ENCODE measurements at places on chromosomes 5 and 9.

- DNase-seq = no peak
Measured at GRCh38 chr9:785997-786396, 55.5 kb upstream of the DMRT1 start.

DNA sequence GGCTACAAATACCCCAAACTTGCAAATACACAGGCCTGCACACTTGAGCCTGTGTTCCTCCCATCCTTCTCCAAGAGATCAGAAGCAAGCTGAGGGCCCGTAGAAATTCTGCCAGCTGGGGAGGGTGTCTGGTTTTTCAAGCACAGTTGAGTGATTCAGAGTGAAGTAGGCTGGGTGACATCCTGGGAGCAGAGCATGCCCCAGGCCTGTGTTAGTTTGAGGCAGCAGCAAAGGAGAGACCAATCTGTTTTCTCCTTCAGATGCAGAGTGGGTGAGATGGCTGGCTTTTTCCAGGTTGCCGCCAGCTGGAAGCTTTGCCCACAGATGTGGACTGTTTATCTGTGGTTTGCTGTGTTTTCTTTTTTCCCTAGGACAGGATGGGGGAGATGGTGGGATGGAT lies 63.1 kb downstream of the RCL1 start:
- no peak for DNase-seq

DNA sequence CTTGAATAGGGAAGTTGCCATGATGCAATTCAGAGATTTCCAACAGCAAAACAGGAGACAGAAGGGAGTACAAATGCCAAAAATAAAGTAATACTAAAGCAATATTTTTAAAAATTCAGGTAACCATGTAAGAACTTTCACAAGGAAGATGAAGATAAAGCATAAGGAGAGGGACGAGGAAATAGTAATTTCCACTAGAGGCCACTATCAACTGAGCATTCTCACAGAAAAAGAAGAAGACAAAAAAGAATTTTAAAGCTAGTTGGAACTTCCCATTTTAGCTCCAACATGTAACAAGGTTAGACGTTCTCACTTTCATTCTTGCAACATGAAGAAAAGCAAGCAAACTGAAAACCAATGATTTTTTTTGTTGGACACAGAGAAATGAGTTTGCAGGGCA lies 779.9 kb upstream of the CDH6 start:
- DNase-seq = no peak

DNA sequence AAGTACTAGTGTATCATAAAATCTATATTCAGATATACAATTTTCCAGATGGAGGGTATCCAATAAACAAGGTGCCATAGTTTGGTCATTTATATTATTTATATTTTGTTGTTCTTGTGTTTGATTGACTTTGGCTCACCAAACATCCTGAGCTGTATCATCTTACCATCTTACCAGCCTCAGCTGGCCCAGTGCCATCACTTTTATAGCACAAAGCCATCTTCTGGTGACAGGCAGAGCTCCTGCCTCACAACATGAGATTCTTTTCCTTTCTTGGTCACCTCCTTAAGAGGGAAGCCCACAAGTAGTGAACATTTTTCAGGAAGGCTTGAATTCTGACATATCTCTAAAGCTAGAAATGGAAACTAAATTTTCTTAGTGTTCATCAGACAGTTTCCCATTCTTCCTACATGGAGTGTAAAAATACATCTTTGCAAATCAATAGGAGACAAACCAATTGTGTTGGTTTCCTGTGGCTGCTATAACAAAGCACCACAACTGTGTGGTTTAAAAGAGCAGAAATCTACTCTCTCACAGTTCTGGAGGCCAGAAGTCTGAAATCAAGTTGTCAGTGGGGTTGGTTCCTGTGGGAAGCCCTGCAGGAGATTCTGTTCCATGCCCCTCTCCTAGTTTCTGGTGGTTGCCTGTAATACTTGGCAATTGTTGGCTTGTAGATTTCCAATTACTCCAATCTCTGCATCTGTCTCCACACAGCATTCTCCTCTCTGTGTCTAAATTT lies 341.8 kb downstream of the MAN2A1 start:
- DNase-seq = no peak

DNA sequence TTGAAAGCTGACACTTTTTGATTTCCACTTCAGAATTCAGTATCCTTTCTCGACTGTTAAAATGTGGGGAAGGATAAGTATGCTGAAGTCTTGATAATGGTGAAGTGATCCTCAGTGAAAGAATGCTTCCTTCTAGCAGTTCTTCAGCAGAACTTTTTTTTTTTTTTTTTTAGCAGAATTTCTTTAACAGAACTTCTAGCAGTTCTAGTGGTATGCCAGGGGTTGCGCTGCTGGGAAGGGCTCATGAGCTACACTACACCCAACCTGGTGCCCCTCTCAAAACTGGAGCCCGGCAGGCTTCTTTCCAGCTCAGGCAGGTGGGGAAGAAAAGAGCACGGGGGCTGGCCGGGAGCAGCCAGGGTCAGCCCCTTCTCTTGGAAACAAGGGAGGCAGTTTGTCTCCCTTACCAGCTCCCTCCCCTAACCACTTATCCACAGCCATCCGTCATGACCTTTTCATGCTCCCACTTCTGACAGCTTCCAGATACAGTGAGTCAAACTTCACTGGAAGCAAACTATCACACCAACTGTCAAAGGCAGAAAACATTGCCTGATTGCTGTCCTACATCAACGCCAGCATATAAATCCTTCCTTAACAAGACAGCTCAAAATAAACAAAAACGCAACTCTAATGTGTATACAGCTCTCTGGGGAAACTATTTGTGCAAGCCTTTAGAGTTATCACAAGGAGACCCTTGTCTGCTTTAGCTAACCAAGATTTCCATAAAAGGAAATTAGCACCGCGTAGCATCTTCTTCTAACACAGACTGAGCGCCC lies 211.5 kb downstream of the GAPVD1 start:
- no peak for DNase-seq

DNA sequence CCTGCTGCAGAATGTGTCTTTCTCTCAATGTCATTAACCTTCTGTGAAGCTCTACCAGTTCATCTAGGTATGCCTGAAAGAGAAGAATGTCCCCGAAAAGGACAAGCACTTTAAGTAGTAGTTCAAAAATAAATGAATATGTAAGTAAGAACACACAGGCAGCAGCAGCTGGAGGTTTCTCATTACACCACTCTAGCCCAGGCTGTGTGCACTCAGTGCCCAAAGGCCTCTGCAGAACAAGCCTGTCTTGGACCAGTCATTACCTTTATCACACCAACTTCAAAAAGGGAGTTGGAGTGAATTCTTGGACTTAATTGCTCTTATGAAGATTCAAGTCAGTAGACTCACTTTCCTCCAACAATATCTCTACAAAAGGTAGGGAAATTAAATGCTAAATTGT lies 268.8 kb downstream of the MLLT3 start:
- DNase-seq = no peak

GRCh38 chr9:90023861-90024260 lies 419.0 kb downstream of the GADD45G start:
- DNase-seq = no peak

- DNase-seq = no peak
Measured at GRCh38 chr5:82445726-82446335, 167.7 kb upstream of the RPS23 start.

DNA sequence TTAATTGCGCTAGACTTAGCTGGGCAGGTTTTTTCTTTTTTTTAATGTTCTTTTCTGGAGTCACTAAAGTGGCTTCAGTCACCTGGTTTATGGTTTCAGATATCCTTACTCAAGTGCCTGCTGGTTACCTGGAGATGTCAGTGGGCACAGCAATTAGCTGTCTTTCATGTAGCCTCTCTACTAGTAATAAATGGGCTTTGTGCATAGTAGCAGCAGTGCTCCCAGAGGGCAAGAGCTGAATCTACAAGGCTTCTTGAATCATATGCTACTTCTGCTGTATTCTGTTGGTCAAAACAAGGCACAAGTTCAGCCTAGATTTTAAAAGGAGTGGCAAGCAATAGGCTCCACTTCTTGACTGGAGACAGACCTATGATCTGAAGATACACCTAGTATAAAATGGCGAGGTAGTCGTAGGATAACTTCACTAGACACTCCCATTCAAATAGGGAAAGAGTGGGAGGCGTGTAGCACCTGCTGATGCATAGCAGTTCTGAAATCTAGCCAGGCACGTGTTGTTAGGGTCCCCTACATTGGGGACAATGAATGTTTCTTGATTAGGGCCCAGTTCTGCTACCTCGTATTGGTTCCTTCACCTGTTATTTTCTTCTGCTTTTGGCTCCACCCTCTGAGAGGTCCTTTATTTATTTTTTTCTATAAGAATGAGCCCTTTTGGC lies 7.0 kb downstream of the SCAMP1 start:
- no peak for DNase-seq

DNA sequence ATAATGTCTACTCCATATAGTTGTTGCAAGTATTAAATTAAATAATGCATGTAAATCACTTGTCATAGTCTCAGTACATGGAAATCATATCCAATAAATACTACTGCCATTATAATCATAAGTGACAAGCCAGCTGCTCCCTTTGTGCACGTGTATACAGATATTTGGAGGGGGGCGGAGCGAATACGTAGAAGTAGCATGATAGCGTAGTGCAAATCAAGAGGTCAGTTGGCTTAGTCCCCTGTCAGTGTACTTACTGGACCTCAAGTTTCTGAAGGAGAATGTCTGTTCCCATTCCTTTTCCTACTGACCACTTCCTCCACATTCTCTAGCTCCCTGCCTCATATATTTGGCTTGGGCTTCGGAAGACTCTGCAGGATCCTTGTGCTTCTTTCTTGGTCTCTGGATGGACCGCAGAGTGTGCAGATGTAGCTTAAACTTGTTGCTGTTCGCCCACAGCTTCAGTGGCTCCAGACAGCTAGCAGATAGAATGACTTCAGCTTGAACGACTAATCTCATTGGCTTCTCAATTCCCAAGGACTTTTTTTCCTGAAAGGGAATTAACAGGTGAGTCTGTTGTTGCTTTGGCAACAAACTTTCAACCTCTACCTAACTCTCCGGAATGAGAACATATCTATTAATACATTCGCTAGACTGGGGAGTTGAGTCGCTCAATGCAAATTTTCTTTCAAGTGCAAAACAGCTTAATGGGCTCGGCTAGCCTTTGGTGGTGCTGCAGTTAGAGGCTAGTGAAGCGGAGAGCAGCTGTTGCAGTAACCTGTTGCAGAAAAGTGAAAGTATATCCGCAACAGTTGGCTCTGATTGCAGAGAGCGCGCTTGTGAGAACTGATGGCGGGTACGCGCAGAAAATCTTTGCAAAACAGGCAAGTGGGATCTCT lies at the start of gene PCDHB1:
PCDHB1 (plus strand) TSS at position 753 of the 899 bp plus-strand sequence; CDS start at position 850, 97 bp downstream.
- no peak for DNase-seq

GRCh38 chr5:74240783-74241750 lies 399.5 kb downstream of the ENC1 start:
- no peak for DNase-seq

- DNase-seq = no peak
Measured at GRCh38 chr9:100714372-100715099, 136.7 kb downstream of the CAVIN4 start.
